ENCODE measurements at places on chromosomes 5 and 9.

DNA sequence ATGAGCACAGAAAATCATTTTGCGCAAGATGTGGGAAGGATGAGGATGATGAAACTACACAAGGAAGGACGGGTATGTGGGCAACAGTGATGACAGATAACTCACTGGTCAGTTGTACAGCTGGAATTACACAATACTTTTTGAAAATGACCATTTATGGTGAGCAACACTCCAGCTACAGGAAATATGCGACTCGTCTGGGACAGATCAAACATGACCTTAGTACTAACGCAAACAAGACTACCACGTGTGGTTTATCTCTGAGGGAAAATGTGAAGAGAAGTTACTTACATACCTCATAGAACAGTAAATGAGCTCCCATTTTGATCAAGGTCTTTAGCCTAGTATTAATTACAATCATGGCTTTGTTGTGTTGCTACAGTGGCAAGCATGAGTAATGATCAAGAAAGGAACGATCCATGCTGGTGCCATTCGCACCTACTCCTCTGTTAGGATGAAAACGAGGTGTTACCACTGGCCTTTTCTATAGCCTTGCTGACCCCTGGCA lies 456.9 kb downstream of the BNC2 start:
- no peak for DNase-seq

DNA sequence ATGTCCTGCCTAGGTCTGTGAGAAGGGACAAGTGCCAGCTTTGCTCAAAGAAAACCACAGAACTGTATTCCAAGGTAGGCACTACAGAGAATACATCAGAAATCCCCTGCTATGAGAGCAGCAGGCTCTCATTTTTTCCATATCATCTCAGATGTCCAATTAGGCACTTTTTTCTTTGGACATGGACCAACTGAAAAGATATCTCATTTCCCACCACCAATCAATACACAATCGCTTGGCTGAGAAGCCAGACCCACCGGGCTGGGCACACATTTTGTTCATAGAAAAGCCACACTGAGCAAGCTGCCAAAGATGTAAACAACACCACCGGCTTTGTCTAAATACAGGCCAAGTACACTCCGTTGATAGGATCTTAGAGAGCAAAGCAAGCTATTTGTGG lies 25.9 kb downstream of the STOM start:
- DNase-seq, result no peak

DNA sequence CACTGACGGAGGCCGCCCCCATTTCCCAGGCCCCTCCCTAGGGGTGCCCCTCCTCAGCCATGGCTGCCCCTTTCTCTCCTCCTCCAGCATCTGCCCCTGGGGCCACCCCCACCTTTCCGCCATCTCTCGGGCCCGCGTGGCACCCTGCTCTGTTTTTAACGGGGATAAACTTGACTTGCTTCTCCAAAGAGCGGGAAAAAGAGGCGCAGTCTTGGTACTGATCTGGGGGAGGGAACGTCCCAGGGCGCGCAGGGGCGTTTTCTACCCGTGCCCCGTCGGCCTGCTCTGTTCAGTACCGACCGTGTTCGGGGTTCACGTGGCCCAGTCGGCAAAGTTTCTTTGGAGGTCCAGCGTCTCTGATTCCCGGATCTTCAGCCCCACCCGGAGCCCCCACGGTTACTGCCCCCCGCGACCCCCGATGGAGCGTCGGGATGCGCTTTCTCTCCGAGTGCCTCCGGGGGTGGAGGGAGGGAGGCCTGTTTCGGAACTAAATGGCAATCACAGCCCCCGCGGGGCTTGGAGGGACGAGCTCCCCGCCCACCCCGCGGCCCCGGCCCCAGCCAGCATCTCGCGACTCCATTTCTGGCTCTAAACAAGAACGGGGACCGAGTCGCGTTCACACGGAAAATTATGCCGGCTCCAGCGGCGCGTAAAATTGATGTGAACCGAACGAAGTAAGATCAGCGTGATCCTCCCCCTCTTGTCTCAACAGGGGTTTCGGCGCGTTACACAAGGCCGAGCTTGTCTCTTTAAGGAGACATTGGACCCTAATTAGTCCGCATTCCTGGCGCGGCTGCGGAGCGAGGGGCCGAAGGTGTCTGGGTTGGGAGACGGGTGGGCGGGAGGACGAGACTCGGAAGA lies 1.1 kb upstream of the TLE4 start:
- no peak for DNase-seq

DNA sequence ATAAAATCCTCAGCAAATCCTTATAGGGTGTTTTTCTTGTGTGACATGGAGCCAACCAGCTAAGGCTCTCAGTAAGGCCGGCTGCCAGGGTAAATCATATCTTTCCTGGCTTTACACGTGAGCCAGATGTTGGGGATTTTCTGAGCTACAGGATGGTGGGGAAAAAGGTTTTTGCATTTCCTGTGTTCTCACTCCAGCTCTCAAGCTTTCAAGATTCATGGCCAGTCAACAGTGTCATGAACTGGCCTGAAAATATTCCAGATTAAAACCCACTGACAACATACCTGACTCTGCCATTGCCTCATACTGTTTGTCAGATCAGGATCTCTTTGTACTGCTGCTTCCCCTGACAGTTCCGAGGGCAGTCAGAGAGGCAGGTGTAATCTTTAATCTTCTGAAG lies 306.9 kb downstream of the GLIS3 start:
- DNase-seq, result no peak

GRCh38 chr9:133035669-133036068 lies 4.9 kb downstream of the GTF3C5 start:
- no peak for DNase-seq

GRCh38 chr9:91089405-91090129 lies 272.2 kb downstream of the AUH start:
- DNase-seq, result no peak

DNA sequence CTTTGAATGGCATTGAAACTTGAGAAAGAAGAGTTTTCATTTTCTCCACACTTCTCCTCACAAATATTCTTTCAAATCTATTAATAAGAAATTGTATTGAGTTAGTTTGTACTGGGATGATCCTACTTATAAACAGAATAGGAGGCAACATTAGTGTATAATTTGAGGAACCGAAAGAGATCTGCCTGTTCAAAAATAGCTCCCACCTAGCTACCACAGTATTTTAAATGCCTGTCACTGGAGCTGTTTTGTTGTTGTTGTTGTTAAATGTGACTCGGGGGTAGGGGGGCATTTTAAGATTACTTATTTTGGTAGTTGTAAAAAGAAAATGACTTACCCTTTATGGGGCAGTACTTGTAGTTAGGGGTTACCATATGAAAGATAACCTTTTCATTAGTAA lies 20.1 kb upstream of the HAPLN1 start:
- DNase-seq, result no peak

GRCh38 chr9:16221822-16222547 lies 648.5 kb downstream of the BNC2 start:
- no peak for DNase-seq

GRCh38 chr5:15554542-15554941 lies 54.6 kb downstream of the FBXL7 start:
- no peak for DNase-seq

DNA sequence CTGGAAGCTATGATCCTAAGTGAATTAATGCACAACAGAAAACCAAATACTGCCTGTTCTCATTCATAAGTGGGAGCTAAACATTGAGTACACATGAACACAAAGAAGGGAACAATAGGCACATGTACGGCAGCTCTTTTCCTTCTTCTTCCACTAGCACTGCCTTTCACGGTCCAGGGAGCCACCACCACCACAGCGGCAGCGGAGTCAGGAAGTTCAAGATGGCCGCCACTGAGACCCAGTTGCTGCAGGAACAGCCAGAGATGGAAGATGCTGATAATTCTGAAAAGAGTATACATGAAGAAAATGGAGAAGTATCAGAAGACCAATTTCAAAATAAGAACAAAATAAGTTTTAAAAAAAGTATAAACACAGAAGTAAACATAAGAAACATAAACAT lies 39.5 kb upstream of the TNFSF15 start:
- no peak for DNase-seq

DNA sequence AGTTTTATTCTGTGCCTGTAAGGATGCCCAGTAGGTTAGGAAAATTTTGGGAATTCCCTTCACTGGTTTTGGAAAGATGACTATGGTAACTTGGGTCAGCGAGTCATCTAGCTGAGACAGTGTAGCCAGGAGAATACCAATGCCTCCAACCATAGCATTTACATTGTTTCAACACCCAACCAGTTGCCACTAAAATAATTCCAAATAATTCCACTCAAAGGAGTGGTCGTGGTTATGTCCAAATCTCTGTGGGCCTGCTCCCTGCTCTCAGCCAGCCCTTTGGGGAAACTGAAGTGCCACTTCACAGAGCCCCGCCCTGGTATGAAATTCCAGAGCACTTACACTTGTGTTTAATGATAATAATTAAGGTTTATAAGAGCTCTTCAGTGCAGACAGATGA lies 310.5 kb downstream of the PLK2 start:
- no peak for DNase-seq

DNA sequence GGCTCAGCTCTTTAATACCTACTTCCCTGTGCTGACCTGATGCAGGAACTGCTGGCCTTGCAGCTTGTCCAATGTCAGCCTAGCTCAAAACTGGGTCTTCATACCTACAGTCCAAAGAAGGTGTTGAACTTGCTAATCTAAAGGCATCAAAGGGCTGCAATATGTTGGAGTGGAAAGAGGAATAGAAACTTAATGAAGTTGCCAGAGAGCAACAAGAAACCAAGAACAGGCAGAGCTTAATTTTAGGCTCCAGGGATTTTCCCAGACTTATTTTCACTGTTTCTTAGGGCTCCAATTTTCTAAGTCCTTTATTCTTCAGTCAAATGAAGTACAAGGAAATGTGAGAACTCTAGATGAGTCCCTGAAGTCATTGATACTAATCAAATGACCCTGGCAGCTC lies 17.6 kb upstream of the ERCC6L2 start:
- no peak for DNase-seq

GRCh38 chr5:142391058-142391845 lies 66.4 kb upstream of the SPRY4 start:
- no peak for DNase-seq

DNA sequence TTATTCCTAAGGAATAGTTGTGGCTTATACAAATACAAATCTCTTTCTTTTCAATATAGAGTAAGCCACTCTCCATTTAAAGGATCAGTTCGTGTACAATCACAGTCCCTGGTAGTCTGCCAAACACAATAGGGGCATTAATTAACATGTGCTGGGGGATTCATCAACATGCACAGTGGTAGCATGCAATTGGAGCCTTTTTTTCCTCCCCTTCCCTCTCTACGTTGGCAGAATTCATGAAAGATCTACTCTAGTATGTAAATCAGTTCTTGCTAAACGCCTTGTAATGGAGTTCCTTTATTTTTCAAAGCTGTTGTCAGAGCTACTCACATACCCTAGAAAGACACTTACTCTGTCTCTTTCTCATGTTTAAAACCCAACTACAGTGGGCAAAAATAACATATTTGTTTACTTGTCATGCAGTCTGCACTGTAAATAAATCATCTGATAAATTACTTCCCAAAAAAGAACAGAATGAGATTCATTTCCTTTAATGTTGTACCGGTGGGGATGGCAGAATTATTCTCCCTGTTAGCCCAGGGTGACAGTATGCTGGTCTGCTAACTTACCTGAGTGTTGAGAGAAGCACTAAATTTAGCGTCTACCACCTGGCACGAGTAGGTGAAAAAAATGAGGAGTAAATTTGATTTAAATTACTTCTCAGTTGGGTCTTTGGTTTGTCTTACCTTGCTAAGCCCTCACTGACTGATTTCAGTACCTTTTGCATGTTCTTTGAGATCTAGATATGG lies 341.5 kb upstream of the CCNH start:
- no peak for DNase-seq

DNA sequence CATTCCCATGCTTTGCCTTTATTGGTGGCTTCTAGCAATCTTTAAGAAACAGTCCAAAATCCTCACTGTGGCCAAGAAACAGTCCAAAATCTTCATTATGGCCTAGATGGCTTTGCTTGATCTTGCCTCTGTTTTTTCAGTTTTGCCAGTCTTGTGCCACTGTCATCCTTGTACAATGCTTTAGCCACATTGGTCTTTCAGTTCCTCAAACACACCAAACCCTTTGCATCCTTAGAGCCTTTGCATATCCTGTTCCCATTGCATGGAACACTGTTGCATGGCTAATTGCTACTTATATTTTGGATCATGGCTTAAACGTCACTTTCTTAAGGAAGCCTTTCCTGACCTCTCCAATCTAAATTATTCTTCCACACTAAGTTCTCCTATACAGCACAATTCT lies 22.1 kb downstream of the MRRF start:
- DNase-seq, result no peak

GRCh38 chr9:137116728-137117127 lies 2.2 kb upstream of the DPP7 start:
- no peak for DNase-seq

DNA sequence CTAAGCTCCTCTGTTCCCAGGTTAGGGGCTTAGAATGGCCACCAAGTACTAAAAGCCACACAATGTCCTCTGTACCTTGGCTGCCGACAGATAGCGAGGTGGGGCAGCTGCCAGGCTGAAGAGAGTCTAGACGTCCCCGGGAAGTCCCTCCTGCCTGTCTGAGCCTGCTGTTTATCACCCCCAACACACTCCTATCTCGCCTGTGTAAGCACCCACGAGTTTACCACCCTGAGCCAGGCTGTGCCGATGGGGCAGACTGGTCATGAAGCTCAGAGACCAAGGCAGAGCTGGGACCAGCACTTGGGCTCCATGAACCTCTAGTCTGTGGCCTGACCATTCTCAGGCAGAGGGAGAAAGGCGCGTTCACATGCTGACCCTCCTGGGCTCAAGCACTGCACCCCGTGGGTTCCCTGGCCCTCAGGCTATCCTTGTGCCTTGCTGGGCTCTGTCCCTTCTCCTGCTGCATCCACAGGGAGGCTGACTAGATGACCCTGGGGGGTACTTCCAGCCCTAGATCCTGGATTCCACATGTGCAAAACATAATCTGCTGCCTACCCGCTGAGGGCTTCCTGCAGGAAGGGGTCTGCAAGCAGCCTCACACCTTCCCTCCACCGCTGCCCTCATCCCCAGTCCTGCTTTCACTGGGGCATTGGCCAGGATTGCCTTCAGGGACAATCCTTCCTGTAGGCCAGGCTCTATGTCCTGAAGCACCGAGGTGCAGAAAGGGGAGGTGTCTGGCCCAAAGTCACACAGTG lies 18.6 kb upstream of the SLC25A51 start:
- no peak for DNase-seq
